ENCODE measurements at places on chromosomes 12 and 14.

- DNase-seq: no peak
Observed at GRCh38 chr14:68807148-68807600, 14.3 kb upstream of the ZFP36L1 start.

DNA sequence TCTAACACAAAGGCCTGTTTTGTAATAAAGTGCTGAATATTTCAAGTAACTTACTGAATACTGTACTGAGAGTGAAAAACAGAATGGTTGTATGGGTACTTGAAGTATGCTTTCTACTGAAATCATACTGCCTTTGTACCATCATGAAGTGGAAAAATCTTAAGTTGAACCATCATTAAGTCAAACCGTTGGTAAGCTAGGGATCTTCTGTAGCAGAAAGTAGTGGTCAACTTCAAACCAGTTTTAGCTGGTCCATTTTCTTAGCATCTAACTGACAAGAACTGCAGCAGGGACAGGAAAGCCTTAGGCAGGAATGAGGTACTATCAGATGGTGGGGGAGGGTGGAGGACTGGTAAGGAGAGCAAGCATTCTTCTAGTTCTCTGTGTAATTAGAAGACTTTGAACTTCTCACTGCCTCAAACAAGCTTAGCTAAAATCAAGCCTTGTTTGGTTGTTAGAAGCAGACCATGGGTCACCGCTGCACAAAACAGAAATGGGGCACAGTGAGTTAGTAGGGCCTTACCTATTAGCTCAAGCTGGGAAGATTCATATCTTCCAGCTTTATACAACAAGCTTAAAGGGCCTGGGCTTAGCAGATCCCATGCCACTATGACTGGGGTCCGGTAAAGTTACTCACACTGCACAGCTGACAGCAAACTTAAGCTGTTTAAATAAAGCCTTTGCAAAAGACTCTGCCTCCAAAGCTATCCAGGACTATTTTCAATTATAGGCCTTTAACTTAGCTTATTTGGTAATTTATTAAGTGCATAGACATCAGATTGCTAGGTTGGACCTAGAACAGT, 73.8 kb downstream of the ACADS start:
- no peak for DNase-seq

DNA sequence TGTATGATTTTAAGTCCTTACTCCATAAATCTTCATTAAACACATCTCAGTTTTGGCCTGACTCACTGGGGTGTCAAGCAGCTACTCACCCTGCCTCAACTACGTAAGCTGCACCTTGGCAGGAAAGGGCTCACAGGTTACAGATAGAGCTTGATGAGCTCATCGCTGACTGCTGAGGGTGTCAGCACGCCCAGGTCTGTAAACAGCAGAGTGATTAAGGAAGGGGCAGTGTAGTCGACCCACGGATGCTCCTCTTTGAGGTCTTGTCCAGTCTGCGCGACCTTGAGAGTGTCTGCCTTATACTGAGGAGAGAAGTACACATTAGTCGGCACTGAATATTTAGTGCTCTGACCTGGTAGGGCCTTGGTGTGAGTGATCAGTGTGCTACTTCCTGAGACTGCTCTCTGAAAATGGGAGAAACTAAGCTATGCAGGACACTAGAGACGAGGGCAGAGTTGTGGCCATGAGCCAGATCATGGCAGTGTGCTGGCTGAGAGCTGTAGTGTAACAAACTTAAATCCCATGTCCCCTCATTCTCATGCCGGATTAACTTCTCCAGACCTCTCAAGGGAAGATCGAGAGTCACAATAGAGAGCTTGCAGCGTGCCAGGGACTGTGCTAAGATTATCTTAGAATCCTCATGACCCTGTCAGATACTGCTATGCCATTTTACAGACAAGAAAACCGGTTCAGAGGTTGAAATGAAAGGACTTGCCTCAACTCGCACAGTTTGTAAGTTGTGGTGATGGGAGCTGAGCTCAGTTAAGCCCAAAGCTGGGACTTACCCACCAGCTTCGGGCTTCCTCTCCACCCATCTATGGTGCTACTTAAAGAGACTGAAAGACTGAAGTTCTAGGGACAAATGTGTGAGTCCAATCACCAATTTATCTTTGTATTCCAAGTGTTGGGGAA, 11.6 kb downstream of the EIF2B1 start:
- no peak for DNase-seq

DNA sequence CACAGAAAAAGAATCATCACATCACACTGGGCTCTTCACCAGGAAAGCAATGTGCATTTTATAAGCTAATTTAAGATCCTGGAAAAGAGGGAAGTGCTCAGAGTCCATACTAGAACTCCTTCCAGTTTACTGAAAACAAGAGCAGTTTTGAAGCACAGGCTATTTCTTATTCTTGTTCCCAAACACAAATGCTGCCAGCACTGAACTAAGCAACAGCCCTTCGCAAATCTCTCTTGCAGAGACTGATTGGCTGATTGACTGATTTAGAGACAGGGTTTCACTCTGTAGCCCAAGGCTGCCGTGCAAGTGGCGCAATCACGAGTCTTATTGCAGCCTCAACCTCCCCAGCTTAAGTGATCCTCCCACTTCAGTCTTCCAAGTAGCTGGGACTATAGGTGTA, 44.8 kb downstream of the BCL2L14 start:
- DNase-seq: no peak

DNA sequence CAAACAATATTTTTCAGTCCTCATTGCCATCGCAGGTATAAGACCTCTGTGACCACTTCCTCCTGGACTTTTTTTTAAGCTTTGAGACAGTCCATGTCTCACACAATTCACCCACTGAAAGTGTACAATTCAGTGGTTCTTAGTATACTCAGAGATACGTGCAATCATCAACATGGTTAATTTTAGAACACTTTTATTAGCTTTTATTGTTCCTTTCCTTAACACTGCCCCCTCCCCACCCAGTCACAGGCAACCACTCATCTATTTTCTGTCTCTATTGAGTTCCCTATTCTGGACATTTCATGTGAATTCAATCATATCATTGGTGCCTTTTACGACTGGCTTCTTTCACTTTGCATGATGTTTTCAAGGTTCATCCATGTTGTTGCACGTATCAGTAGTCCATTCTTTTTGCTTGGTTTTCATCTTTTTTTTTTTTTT, 16.2 kb downstream of the NCKAP5L start:
- no peak for DNase-seq

DNA sequence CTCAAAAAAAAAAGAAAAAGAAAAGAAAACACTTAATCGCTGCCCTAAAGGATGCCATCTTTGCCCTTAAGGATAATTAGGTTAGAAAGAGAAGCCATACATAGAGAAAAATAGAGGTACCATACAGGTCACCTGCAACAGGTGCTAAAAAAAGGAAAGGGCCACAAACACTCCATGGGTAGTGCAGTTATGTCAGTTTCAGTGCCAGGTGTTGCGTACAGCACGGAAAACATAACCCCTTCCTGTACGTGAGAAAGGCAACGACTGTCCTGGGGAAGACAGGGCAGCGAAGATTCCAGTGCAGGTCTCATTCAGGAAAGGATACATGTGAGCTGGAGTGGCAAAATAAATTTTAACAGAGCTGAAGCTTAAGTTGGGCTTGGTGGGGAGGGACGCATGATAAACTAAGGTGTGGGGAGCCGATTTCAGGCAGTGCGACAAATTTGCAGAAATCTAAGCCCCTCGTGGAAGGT, 553 bp upstream of the DAZAP2 start:
- no peak for DNase-seq

DNA sequence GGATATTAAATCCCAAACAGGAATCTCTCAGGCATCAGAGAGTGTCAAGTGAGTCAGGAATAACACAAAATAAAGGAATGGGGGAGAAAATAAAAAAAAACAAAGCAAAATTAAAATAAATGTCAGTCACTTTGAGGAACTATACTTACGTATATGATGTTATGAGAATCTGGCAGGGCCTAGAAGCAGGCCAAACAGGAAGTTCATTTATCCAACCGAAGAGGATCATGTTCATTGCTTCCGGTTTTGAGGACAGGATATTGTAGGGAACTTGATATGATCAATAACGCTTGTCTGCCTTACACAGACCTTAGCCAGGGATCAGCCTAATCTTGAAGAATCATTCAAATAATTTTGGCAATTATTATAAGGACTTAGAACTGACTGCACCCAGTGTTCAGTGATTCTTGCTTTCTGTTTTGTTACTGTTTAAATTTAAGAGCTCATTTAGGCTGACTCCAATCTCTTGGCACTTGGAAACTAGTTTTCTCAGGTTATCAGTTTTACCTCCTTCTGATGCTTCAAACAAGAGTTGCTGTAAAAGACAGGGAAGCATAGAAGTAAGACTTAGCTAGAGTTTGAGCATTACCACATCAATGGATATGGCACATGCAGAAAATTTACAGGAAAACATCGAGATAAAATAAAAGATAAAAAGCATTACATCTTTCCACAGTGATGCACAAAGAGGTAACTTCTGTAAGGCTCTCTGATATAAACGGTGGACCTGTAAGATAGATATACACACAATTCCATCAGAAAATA, 53.4 kb downstream of the ZFC3H1 start:
- DNase-seq: no peak

- no peak for DNase-seq
Observed at GRCh38 chr14:99597911-99598600, 6.0 kb downstream of the CCDC85C start.

- no peak for DNase-seq
Observed at GRCh38 chr12:98736352-98737321, 91.5 kb downstream of the APAF1 start.

- no peak for DNase-seq
Observed at GRCh38 chr12:128810182-128811127, 13.3 kb downstream of the SLC15A4 start.

DNA sequence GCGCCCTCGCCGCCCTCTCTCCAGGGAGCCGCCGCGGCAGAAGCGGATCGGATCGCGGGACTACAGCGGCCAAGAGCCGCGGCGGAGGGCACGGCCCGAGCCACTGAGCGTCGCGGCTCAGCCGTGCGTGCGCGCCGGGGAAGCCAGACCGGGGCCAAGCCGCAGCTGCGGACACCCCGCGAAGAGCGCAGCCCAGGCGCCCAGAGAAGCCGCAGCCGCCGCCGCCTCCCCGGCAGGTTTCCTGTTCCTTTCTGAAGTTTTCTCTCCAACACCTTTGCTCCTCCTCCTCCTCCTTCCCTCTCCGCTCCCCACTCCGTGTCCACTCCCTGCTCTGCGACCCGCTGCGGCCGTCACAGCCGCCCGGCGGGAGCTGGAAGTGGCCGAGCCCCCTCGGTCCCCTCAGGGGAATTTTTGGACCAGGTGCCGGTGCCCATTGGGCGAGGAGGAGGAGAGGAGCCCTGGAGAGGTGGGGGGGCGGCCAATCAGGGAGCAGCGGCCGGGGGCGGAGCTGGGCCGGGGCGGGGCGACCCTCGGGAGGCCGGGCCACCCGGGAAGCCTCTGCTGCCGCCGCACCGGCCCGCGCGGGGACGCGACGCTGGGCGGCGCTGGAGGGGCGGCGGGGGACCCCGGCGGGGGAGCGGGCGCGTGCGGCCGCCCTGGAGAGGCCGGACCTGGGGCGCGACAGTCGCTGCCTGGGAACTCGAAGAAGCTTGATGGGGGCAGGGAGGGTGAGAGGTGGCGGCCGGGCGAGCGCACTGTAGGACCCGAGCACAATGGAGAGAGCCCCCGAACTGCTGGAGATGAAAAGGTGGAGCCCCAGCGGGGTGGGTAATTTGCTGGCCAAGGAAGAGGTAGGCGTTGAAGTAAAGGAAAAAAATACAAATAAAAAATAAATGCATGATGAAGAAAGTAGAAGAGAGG, at the start of gene ITPR2:
Gene ITPR2 (minus strand): TSS at position 373 of the 921 bp plus-strand sequence. CDS start 413 bp downstream, outside the sequence.
- DNase-seq: peak; percentile 88

GRCh38 chr14:102764220-102764671, 13.0 kb upstream of the TRAF3 start:
- DNase-seq: no peak

GRCh38 chr12:123115409-123116121, 35.3 kb downstream of the PITPNM2 start:
- no peak for DNase-seq

DNA sequence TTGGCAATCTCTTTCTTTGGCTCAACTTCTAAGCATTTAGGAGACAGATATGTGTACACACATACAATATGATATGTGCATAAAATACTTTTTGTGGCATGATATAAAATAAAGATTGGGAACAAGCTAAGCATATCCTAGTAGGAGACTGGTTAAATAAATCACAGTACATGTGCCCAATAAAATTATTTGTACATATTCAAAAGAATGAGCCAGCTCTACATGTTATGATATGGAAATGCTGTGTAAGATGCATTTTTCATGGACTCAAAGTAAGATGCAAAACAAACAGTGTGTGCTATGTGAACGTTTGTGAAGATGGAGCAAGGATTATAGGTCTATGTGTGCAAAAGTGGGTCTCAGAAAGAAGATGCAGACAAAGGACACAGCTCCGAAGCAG, 311.4 kb downstream of the TMEM132D start:
- no peak for DNase-seq

- DNase-seq: no peak
Observed at GRCh38 chr12:56220611-56221231, 1.0 kb downstream of the RNF41 start.

DNA sequence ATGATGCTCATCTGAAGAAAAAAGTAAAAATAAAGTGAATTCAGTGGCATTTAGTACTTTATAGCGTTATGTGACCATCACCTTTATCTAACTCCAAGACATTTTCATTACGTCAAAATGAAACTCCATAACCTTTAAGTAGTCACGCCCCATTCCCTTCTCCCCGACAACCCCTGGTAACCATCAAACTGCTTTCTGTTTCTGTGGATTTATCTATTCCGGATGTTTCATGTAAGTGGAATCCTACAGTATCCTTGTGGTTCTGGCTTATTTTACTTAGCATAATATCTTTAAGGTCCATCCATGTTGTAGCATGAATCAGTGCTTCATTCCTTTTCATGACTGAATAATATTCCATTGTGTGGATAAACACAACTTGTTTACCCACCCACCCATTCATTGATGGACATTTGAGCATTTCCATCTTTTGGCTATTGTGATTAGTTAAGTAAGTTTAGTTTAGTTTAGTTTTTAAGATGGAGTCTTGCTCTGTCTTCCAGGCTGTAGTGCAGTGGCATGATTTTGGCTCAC, 18.5 kb upstream of the MAP1LC3B2 start:
- DNase-seq: no peak

DNA sequence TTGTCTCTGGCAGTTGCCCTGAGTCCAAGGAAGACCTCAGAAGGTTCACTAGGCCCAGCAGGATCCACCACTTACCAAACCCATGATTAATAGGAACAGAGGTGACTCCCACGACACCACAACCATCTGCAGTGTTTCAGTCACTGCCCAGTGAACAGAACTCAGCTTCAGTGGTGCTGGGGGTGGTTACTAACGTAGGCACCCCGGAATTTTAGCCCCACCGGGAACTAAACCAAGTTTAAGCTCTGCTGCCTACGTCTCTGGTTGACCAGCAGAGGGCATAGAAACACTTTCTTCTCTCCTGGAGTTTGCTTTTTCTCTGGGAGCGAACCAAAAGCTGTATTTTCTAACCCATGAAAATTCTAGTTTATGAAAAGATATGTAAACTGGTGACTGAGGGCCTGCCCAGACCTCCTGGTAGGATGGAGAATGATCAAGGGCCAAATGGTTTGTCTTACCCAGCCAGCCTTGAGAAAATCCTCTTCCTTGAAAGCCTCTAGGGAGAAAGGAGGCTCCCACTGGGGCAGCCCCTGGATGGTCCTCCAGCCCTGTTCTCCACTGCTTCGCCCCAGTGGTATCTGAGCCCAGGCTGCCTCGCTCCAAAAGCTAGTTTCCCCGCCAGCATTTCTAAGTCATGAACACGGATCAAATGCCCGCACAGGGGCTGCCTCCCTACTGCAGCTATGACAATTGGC, 379.8 kb downstream of the DPF3 start:
- no peak for DNase-seq

All from activated CD4-positive, alpha-beta T cell treated with anti-CD3 and anti-CD28 coated beads, Interleukin-2, amount 50 U/mL, for 24 hours (primary cell).